Glutamatergic neuron (in vitro differentiated cells): ENCODE measurements at places on chromosomes 2 and 18.
A peak's percentile ranks its signal among the peaks of the same experiment; 100 is the strongest.

DNA sequence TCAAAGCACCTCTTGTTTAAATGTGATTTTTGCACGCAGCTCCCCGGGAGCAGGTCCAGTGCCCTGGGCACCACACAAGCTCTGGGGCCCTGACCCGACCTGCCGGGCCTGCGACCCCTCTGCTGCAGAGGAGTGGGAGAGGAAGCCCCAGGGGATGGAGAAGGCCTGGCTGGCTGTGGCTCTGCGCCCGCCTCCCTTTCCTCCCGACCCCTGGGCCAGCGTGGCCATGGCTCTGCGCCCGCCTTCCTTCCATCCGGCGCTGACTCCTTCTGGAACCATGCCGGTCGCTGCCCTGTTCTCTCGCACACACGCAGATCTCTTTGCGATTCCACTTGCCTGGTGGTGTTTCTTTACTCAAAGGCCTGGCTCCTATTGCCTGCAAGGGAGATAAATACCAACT lies 166.5 kb upstream of the SALL3 start:
- no peak overlapping the region for H3K4me3 ChIP-seq
- H3K27ac ChIP-seq = no peak overlapping the region
- DNase-seq = no peak

DNA sequence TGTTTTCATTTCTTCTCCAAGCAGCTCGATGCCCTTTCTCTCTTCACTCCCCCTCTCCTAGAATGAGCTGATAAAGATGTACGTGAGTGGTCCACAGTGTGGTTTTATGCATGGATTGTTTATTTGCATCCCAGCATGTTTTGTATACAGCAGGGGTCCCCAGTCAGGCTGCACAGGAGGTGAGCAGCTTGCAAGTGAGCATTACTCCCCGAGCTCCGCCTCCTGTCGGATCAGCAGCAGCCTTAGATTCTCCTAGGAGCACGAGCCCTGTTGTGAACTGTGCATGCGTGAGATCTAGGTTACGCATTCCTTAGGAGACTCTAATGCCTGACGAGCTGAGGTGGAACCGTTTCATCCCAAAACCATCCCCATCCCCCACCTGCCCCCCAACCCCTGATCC lies 262.6 kb downstream of the AGAP1 start:
- peaks cover 30% of the 10 kb centered on the region for H3K4me1 ChIP-seq
- peaks cover 4% of the 10 kb centered on the region for H3K36me3 ChIP-seq
- H3K27ac ChIP-seq = peak overlapping the region; percentile 45

DNA sequence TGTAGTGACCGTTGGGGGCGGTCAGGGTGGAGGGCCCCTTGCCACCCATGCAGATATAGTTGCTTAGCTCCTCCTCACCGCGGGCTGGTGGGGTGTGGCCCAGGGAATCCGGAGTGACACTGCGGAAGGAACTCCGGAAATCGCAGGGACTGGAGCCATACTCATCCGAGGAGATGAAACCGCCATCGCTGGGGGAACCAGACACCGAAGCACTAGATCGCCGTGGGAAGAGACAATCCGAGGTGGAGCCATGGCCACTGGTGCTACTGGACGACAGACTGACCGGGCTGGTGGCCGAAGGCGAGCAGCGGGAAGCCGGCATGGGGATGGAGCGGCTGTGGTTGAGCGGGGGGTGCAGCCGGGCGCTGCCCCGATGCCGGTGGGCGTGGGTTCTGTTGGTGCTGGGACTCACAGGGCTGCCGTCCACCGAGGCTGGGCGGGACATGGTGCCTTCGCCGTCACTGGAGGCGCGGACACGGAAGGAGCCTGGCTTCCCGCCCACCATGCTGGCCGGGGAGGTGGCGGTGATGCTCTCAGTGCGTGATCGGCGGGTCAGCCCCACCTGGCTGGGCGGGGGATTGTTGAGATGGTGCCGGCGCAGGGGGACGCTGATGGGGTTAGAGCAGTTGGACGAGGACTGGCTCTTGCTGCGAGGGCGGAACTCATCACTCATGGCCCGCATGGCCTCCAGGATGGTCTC lies 2.2 kb downstream of the IRS1 start:
- H3K27ac ChIP-seq = no peak overlapping the region
- H3K36me3 ChIP-seq = no peaks in the 10 kb centered on the region
- peaks cover 10% of the 10 kb centered on the region for H3K27me3 ChIP-seq
- peaks cover 35% of the 10 kb centered on the region for H3K4me1 ChIP-seq
- peak overlapping the region; percentile 86 for H3K4me3 ChIP-seq

DNA sequence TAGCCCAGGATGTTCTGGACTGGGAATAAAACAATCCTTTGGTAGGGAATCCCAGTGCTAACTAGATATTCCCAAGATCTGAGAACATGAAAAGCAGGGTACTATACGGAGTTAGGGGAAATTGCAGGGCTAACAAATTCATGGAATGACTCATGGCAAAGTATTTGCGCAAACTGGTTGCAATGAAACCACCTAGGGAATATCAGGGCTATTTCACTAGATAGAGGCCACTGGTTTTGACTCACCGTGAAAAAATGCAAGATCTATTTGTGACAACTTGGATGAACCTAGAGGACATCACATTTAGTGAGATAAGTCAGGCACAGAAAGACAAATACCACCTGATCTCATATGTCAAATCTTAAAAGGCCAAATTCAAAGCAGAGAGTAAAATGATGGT lies 233.3 kb downstream of the MBD2 start:
- no peaks in the 10 kb centered on the region for H3K36me3 ChIP-seq
- no peaks in the 10 kb centered on the region for H3K4me1 ChIP-seq
- no peak overlapping the region for H3K27ac ChIP-seq
- H3K27me3 ChIP-seq = no peaks in the 10 kb centered on the region
- H3K4me3 ChIP-seq = no peak overlapping the region

DNA sequence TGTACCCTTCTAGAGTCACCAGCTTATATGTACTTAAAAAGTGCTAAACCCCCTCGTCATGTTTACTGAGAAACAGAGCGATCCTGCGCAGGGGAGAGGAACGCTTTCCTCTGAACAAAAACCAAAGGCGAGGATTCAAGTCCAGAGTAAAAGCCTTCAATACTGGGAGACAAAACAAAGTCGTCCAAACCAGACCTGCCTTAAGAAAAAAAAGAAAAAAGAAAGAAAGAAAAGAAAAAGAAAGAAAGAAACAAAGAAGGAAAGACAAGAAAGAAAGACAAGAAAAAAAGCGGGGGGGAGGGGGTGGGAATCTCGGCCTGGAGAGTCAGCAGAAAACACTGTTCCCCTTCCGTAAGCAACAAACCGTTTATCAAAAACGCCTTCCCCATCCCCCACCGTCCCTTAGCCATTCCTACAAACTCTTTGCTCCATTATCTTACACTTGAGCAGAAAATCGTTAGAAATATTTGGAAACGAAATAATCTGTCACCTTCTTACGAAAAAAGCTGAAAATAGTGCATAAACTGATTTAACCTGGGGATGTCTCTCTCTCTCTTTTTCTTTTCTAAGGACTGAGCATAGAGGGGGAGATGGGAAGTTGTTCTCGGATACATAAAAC lies 3.3 kb downstream of the PTGR3 start:
- H3K4me3 ChIP-seq = peak overlapping the region; percentile 73
- H3K27ac ChIP-seq = no peak overlapping the region
- H3K27me3 ChIP-seq = peaks cover 22% of the 10 kb centered on the region

DNA sequence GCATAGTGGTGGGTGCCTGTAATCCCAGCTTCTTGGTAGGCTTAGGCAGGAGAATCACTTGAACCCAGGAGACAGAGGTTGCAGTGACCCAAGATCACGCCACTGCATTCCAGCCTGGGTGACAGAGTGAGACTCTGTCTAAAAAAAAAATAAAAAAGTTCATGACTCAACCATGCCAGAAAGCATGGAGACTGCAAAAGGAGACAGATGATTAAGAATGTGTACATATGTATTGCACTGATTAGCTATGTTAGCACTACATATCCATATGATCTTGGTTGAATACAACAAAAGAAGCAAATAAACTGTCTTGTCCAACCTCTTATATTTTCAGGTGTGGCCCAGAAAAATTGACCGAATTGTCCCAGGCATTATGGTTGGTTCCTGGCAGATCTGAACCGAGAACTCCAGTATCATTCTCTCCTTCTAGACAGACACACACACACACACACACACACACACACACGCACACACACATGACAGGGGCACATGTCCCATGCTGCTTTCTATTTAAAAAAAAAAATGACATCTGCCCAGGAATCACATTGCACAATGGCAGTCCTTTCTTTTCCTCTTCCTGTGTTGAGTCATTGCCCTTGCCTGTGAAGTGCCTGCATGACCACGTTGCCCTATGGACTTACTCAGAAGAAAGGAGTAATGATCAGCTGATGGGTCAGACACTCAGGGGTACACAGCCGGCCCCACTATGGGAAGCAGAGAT lies 65.6 kb downstream of the MYCN start:
- peaks cover 2% of the 10 kb centered on the region for H3K27me3 ChIP-seq
- DNase-seq = no peak
- H3K27ac ChIP-seq = no peak overlapping the region
- H3K36me3 ChIP-seq = no peaks in the 10 kb centered on the region
- H3K4me3 ChIP-seq = no peak overlapping the region

- no peaks in the 10 kb centered on the region for H3K36me3 ChIP-seq
- no peak for DNase-seq
- peaks cover 9% of the 10 kb centered on the region for H3K4me1 ChIP-seq
- no peak overlapping the region for H3K4me3 ChIP-seq
- H3K27me3 ChIP-seq = peaks cover 2% of the 10 kb centered on the region
Observed at GRCh38 chr2:200968735-200969134, 5.3 kb upstream of the ORC2 start.

GRCh38 chr2:101775092-101775491 lies 77.6 kb downstream of the MAP4K4 start:
- DNase-seq = no peak
- H3K36me3 ChIP-seq = no peaks in the 10 kb centered on the region
- peak overlapping the region; percentile 80 for H3K27ac ChIP-seq
- H3K4me1 ChIP-seq = peaks cover 84% of the 10 kb centered on the region
- H3K4me3 ChIP-seq = peak overlapping the region; percentile 56
- peaks cover 13% of the 10 kb centered on the region for H3K27me3 ChIP-seq

DNA sequence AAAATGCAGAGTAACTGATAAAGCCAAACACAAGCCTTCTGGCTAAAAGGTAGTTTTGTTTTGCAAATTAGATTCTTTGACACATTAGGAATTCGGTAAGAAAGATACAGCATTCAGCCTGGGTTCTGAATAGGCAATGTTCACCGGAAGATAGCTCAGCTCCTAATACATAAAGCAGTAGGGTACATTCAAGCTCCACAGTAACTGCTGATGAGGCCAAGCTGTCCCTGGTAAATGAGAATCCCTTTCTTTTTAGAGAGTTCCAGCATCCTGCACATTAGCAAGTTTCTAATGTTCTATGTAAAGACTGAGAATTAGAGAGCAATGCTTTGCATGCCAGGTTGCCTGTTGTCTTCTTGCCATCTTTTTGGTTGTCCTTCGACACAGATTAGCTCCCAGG lies 316.3 kb upstream of the SLC14A2 start:
- no peak overlapping the region for H3K4me3 ChIP-seq
- no peaks in the 10 kb centered on the region for H3K27me3 ChIP-seq
- H3K27ac ChIP-seq = no peak overlapping the region
- H3K36me3 ChIP-seq = no peaks in the 10 kb centered on the region
- no peaks in the 10 kb centered on the region for H3K4me1 ChIP-seq

GRCh38 chr18:52254367-52254766 lies 85.6 kb upstream of the DCC start:
- H3K27ac ChIP-seq = no peak overlapping the region
- DNase-seq = no peak
- H3K27me3 ChIP-seq = peaks cover 2% of the 10 kb centered on the region

- no peaks in the 10 kb centered on the region for H3K36me3 ChIP-seq
- H3K27ac ChIP-seq = no peak overlapping the region
- DNase-seq = no peak
Observed at GRCh38 chr2:113034016-113034415, 18.7 kb downstream of the IL36B start.

- peak overlapping the region; percentile 57 for H3K27ac ChIP-seq
- H3K27me3 ChIP-seq = peaks cover 3% of the 10 kb centered on the region
- no peak for DNase-seq
- peaks cover 17% of the 10 kb centered on the region for H3K4me1 ChIP-seq
- H3K36me3 ChIP-seq = peaks cover 4% of the 10 kb centered on the region
- no peak overlapping the region for H3K4me3 ChIP-seq
Observed at GRCh38 chr2:230843132-230843531, 21.6 kb upstream of the ITM2C start.

- no peak overlapping the region for H3K4me3 ChIP-seq
- H3K27ac ChIP-seq = no peak overlapping the region
- H3K36me3 ChIP-seq = no peaks in the 10 kb centered on the region
- no peak for DNase-seq
- peaks cover 16% of the 10 kb centered on the region for H3K27me3 ChIP-seq
Observed at GRCh38 chr2:736939-737338, 59.7 kb upstream of the TMEM18 start.

DNA sequence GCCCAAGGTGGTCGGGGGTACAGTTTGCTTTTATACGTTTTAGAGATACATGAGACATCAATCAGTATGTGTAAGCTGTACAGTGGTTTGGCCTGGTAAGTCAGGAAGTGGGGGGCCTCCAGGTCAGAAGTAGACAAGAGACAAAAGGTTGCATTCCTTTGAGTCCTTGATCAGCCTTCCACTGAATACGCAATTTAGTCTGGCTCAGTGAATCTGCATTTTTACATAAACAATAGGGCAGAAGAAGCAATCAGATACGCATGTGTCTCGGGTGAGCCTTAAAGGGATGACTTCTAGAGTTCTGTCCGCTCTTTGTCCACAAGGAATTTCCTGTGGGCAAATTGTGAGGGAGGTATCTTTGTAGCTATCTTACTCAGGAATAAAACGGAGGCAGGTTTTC lies 87.2 kb downstream of the SOWAHC start:
- H3K4me1 ChIP-seq = no peaks in the 10 kb centered on the region
- DNase-seq = no peak
- H3K27ac ChIP-seq = no peak overlapping the region
- H3K36me3 ChIP-seq = no peaks in the 10 kb centered on the region
- no peak overlapping the region for H3K4me3 ChIP-seq
- H3K27me3 ChIP-seq = no peaks in the 10 kb centered on the region

GRCh38 chr2:188848887-188849435 lies 125.2 kb upstream of the COL3A1 start:
- no peak overlapping the region for H3K27ac ChIP-seq
- peaks cover 5% of the 10 kb centered on the region for H3K4me1 ChIP-seq
- no peak overlapping the region for H3K4me3 ChIP-seq
- DNase-seq = no peak
- H3K27me3 ChIP-seq = peaks cover 2% of the 10 kb centered on the region

- no peak for DNase-seq
- peaks cover 4% of the 10 kb centered on the region for H3K27me3 ChIP-seq
- H3K27ac ChIP-seq = no peak overlapping the region
- H3K4me3 ChIP-seq = no peak overlapping the region
Observed at GRCh38 chr2:143344780-143345179, 215.6 kb downstream of the ARHGAP15 start.

GRCh38 chr2:53802617-53803151 lies 15.8 kb downstream of the ERLEC1 start:
- H3K27ac ChIP-seq = no peak overlapping the region
- H3K4me3 ChIP-seq = no peak overlapping the region
- no peaks in the 10 kb centered on the region for H3K36me3 ChIP-seq
- H3K27me3 ChIP-seq = no peaks in the 10 kb centered on the region
- DNase-seq = no peak
